Jurkat, Clone E6-1 (cell line): ENCODE measurements at places on chromosomes 3 and 15.

DNA sequence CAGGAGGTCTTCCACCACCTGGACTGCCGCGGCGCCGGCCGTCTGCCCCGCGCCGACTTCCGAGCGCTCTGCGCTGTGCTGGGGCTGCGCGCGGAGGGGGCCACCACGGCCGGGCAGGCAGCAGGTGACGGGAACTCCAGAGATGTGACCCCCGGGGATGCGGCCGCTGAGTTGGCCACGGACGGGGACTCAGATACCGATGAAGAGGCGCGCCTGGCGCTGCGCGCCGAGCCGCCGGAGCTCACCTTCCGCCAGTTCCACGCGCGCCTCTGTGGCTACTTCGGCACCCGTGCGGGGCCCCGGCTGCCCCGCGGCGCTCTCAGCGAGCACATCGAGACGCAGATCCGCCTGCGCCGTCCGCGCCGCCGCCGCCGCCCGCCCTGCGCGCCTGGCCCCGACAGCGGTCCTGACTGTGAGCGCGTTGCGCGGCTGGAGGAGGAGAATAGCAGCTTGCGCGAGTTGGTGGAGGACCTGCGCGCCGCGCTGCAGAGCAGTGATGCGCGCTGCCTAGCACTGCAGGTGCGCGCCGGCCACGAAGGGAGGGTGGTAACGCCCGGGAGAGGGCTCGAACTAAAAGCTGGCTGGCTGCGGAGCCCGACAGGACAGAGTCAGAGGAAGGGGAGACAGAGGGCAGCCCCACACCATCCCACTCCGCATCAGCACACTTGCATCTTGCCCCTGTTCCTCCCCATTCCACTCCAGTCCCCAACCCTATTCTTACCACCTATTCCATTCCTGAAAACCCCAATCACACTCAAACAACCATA is 885 bp downstream of the EFCC1 start:
- no peak for DNase-seq

DNA sequence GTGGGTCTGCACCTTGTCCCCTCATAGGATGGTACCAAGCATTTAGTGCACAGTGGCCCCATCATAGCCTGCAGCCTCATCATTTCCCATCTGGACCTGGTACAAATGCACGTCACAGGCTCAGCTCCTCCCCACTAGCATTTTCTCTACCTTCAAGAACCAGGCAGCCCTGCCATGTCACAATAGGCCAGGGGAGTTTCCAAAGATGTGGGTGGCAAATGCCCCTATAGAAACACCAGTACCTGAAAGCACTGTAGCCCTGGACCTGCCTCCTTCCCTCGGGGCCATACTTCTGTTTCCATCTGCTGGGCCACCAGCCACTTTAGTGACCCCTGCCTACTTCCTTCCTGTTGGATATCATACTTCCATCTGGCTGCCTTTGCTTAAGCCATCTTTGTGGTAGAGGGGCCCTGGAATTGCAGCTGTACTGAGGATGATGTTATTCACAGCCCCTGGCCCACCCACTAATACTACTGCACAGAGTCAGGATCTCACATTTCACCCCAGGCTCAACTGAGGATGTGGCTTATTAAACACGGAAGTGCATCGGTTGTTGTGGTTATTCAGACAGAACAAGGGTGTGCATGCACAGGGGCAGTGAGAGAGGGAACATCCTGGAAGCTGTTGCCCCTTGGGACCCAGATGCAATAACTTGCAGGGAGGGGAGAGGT is 3.8 kb downstream of the TCTA start:
- DNase-seq: peak; percentile 90

DNA sequence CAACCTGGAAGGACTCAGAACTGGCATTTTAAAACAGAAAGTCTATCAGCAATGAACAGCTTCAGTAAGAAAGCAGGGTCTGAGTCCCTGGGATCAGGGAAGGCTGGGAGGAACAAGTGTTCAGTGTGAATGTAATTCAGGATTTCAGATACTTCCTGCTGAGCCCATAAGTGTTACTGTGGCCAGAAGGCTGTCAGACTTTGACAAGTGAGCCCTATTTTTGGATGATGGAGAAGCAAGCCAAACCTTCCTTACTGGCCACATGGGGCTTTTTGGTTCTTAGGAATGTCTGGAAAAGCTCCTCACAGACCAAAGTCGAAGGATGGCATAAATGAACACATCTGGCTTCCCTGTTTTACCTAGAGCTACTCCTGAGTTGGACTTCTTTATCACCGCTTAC is 157.2 kb downstream of the BBX start:
- no peak for DNase-seq

DNA sequence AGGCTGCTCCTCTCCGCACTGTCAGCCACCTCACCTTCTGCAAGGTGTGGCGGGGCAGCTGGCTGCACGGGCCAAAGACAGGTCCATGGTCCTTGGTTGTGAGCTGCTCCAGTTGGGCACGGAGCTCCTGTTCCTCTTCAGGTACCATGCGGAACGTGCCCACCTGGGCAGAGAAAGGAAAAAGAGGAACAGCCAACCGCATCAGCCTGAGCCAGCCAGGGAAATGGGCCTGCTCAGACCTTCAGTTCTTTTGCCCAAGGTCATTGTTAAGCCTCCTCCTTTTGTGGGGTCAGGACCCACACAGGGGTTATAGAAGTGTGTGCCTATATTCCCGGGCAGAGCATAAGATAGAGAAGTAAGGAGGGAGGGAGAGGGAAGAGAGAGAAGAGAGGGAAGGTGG is 2.8 kb downstream of the RLBP1 start:
- DNase-seq: no peak

GRCh38 chr15:36414670-36415069 is 164.8 kb upstream of the CDIN1 start:
- DNase-seq: no peak

GRCh38 chr15:70265466-70265978 is 167.8 kb upstream of the TLE3 start:
- DNase-seq: no peak

- DNase-seq: no peak
Measured at GRCh38 chr15:31402003-31402402, 75.4 kb downstream of the KLF13 start.

GRCh38 chr15:89416339-89417183 is 79.8 kb downstream of the RHCG start:
- peak; percentile 84 for DNase-seq

DNA sequence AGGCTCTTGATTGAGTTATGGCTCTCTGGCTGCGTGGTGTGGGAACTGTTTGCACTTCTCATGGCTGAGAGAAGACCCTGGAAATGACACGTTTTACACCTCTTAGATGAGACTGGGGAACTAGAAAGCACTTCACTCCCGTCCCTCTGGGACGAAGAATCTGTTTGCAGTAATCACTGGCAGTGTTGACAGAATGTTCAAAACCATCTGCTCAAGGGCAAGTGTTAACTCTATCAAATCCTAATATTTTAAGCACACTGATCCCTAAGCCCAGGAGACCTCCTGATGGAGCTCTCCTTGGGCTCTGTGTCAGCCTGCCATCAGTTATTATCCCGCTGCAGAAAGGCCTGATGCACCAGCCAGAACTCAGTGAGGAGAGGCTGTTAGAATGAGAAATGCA is 323.8 kb upstream of the DNAJC19 start:
- DNase-seq: no peak

DNA sequence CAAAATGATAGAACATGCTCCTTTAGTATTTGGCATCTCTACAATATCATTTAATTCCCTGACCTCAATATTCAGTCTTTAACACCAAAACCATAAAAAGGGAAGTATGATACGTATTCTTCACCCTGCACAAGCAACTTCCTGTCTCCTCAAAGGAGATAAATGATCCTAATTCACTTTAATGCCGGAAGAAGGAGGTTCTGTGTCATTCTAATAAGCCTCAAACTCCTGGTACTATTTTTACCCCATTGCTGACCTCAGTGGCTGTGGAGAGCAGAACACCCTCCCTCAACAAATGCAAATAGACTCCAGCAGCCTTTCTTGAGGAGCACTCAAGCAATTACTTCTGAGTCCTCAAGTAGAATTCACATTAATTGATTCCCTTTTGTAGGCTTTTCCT is 173.3 kb downstream of the TMEM108 start:
- peak; percentile 21 for DNase-seq

GRCh38 chr15:57061696-57062095 is 143.3 kb downstream of the TCF12 start:
- no peak for DNase-seq

DNA sequence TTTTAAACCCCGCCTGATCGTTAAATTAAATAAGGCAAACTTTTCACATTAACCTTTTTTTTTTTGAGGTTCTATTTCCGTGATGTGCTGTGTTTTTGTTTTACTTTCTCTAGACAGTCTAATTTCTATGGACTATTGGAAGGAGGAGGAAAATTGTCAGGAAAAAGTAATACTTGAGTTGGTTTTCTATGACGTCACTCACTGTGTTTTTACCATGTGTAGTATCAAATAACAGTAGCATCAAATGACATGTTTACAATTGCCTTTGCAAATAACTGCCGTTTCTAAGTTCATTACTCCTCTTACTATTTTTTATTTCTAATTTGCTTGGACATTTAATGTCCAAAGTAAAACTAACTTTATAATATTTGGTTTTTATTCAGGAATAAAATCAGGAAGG is 32.3 kb downstream of the MYO1E start:
- DNase-seq: no peak

DNA sequence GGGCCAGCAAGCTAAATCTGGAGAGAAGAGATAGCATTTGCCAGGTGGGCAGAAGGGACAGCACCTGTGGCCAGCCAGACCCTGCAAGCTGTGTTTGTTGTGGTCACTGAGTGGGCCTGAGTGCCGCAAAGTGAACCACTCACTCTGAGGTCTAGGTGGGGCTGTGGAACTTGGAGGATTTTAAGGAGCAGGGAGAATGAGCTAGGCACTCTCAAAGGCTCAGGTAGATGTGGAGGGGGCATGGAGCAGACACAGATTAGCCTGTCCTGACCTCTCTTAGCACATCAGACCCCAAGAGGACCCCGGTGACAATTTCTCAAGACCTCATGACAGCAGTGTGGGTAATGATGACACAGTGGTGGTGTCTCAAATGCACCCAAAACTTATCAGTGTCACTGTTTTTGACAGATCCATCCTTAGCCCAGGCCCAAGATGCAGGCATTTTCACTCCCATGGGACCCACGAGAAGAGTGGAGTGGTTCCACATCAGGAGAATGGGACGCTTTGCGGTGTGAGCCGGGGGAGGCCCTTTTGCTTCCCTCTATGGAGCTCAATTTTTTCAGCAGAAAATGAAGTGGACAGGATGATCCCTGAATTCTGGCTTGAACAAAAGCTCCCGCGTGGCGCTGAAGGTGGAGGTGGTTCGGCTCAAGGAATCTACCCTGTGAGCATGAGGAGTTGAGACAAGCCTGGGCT is 43.8 kb upstream of the TLE3 start:
- no peak for DNase-seq

DNA sequence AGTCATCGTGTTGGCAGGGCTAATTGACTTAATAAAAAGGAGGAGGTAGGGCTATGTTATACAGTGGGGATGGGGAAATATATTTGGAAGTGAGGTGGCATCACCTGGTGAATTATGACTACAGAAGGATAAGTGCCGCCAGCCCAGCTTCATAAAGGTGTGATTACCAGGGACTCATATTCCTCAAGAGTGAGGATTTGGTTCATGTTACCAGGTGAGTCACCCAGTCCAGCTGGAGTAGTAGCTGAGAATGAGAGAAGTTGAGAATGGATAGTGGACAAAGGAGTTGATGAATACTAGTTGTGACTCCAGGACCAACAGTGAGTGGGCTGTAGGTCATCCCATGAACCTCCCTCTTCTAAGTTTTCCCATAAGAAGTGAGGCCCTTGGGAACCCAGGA is 143.0 kb upstream of the GALNT15 start:
- DNase-seq: no peak

DNA sequence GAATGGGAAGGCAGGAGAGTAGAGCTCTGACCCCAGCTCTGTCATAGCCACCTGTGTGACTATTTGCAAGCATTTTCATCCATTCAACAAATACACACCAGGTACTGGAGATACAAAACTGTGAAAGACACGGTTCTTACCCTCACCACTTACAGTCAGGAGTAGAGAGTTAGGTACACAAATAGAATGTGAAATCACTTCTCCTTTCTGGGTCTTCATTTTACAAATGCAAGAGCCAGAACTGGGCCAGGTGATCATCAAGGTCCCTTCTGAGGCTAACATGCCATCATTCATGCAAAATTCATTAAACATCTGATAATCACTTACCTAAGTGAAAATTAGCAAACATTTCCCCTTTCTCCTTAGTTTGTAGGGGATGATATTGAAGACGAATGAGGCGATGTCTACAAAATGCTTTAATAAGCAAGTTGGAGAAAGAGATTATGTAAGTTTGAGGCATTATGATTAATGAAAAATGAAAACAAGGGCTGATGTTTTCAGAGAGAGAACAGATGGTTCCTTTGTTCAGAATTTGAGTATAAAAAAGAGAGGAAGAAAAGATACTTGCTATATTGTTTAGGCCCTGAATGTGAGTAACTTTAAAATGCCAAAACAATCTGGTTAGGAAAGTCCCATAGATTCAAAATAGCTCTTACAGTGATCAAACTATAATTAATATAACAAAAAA is 88.6 kb downstream of the LPP start:
- DNase-seq: no peak

- no peak for DNase-seq
Measured at GRCh38 chr3:13715167-13715954, 164.5 kb downstream of the WNT7A start.

DNA sequence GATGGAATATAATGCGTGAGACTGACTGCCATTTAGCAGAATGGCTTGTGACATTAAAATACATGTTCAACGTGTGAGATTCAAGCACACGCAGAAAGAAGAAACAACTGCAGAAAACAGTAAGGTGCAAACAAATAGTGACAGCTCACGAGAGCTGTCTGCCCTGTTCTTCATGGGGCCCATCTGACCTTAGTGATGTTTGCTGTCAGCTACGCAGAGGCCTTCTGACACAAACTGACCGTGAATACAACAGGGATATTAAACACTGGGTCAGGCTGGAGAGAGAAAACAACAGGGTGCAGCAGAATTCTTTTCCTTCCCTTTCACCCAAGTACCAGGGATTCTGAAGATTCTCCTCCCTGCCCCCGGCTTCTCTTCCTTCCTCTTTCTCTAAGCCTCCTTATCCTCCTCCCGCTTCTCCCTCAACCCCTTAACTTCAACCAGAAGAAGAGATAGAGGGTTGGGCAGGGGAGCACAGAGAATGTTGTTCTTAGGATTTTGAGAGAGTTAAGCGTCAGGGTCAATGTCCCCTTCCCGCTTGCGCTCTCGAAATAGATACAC is 2.1 kb downstream of the TNFAIP8L3 start:
- DNase-seq: no peak

DNA sequence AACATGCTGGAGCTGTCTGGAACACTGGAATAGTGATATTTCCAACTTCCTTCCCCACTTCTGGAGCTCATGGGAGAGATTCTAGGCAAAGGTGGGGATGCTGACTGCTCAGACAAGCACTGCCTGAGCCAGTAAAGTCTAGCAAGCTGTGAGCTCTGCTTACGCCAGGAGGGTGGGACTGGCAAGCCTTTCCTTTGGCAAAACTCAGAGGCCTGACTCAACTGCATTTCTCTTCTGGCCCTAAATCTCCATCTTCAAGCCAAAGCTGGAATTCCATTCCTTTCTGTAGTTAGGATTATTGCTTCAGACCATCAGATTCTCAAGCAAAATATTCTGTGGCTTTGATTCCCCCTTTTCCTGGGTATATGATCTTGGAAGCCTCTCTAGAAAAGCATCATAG is 20.3 kb upstream of the EPB42 start:
- no peak for DNase-seq
